ENCODE measurements at places on chromosomes 6 and 20. TPM values are rescaled to one million over a fixed set of nuclear protein-coding genes. Genes with fewer than 3 reads are reported as not detected.

FUT9 gene
- not detected for total RNA-seq

TBX18 gene
- 31.6 TPM for total RNA-seq

UST gene
- total RNA-seq, result 32.4 TPM

VGLL2 gene
- total RNA-seq, result not detected

VWA7 gene
- total RNA-seq, result 0.19 TPM

CGAS gene
- total RNA-seq, result 4.4 TPM

NHLRC1 gene
- 3.0 TPM for total RNA-seq

TP53TG5 gene
- not detected for total RNA-seq

C6orf15 gene
- not detected for total RNA-seq

LGSN gene
- total RNA-seq, result 0.12 TPM

SAYSD1 gene
- 12.4 TPM for total RNA-seq

PSMB9 gene
- 23.4 TPM for total RNA-seq

BANF2 gene
- total RNA-seq, result not detected

UNC5CL gene
- under 0.01 TPM for total RNA-seq

PTGIS gene
- 321 TPM for total RNA-seq

AP5S1 gene
- 19.3 TPM for total RNA-seq

NKAIN4 gene
- not detected for total RNA-seq

RTEL1 gene
- 12.4 TPM for total RNA-seq

FAM184A gene
- 1.2 TPM for total RNA-seq

LTA gene
- not detected for total RNA-seq

SUMO4 gene
- 1.3 TPM for total RNA-seq

ETV7 gene
- under 0.01 TPM for total RNA-seq

TOX2 gene
- 0.25 TPM for total RNA-seq

LKAAEAR1 gene
- not detected for total RNA-seq

OSBPL2 gene
- total RNA-seq, result 29.6 TPM

RSPO4 gene
- not detected for total RNA-seq

GTSF1L gene
- not detected for total RNA-seq

CALHM5 gene
- 11.8 TPM for total RNA-seq

SPAG4 gene
- total RNA-seq, result 5.2 TPM

HAO1 gene
- not detected for total RNA-seq

TENT5A gene
- total RNA-seq, result 19.6 TPM

TDP2 gene
- total RNA-seq, result 25.1 TPM

EDN1 gene
- total RNA-seq, result 5.2 TPM

PNLDC1 gene
- not detected for total RNA-seq

BMP2 gene
- total RNA-seq, result 8.8 TPM

CYP24A1 gene
- not detected for total RNA-seq

HEY2 gene
- total RNA-seq, result 1.7 TPM

EEF1A2 gene
- total RNA-seq, result 0.06 TPM

COMMD7 gene
- total RNA-seq, result 31.2 TPM
